Gastrocnemius medialis (tissue), 4 donors: ENCODE measurements at places on chromosomes 4 and X.

- DNase-seq: no peak
Observed at GRCh38 chrX:30572004-30572403, 5.6 kb downstream of the TASL start.

DNA sequence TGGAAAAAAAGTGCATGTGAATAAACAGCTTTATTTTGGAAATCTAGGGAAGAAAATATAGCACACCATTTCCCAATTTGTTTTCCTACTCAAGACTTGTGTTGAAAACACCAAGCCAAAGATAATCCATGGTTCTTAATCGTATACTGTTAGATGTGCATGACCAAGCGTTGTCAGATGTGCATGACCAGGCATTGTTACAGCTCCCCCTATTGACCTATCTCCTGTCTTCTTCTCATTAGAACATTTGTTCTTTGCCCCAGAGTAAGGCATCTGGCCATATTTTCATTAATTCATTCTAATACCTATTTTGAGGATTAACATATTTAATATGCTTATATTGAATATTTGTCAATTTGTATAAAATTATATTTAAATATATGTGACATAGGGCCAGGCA, 14.4 kb upstream of the VCX start:
- no peak for DNase-seq

DNA sequence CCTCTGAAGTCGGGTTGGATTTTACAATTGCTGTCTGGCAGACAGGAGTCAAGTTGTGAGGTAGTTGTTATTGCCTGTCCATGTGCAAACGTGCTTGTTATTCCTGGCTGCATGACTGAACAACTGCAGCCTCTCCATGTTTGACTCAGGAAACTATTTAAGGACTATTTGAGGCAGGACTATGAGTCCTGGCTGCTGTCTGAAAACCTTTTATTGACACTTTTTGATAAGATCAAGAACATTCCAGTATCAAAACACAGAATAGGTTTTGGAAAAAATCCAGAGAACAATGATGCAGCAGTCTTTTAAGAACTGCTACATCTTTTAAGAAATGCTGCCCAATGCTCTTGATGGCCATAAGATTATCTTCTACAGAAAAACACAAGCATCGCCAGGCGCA, 10.0 kb upstream of the SPRY1 start:
- DNase-seq: peak; percentile 41

GRCh38 chrX:50838820-50839600, 25.0 kb upstream of the SHROOM4 start:
- no peak for DNase-seq

- DNase-seq: no peak
Observed at GRCh38 chr4:39032218-39033085, at the start of gene TMEM156. TMEM156 (minus strand) TSS chr4:39032409; CDS start chr4:39032313, 96 bp downstream.

DNA sequence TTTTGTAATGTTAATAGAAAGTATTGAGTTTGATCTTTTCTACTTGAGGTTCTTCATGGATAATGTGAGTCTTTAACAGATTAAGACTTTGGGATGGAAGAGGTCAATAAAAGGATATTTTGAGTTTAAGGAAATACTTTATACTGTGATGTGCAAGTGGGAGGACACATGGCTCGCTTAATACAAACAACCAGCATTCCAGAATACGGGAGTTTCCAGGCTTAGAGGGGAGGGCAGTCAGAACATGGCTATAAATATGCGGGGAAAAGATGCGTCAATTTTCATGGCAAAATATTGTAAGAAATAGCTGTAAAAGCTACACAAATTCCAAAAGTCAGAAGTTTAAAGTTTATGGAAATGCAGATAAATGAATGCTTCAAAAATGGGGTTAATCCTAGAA, 192.3 kb downstream of the AASDH start:
- no peak for DNase-seq

GRCh38 chr4:122688529-122689140, 43.9 kb upstream of the BBS12 start:
- DNase-seq: no peak

DNA sequence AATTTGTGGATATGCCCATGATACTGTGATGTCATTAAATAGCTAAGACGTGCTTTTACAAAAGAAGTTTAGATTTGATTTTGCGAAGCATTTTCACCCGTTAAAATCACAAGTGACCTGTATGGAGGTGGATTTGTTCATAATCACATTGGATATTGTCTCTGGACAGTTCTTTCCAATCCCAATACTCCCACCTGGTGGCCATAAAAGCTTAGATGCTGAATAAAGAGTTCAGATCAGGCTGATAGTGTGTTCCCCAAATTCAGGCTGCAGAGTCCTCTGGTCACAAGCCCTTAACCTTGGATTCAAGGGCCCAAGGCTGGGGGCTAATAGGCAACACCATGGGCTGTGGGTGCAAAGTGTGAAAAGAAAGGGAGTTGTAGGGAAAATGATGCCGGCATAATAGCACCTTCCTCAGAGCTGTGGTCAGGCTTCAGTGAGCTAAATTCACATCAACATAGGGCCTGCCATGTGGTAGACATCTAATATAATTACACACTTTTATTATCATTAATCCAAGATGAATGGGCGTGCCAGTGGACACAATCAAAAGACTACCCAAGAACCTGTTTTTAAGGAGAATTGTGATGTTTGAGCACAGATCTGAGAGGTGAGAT, 28.1 kb downstream of the SMIM43 start:
- DNase-seq: no peak

- no peak for DNase-seq
Observed at GRCh38 chr4:76589872-76590797, 155.1 kb downstream of the SHROOM3 start.

- DNase-seq: no peak
Observed at GRCh38 chrX:19862634-19863211, 24.7 kb downstream of the SH3KBP1 start.

DNA sequence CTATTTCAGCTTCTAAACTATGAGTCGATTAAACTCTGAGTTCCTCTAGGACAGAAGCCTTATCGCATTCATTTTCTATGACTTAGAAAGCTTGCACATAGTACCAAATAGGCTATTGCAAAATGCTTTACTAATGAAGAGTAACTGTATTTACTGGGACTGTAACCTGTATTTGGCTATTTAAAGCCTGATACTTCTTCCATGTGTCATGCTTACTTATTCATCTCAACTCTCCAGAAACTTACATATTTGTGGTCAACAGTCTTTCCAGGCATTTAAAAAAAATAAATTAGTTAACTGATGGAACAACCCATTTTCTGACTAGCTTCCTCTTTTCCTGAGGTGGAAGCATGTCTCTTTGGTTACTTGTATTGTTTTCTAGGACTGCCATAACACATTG, 467.9 kb downstream of the PCDH11X start:
- DNase-seq: no peak

DNA sequence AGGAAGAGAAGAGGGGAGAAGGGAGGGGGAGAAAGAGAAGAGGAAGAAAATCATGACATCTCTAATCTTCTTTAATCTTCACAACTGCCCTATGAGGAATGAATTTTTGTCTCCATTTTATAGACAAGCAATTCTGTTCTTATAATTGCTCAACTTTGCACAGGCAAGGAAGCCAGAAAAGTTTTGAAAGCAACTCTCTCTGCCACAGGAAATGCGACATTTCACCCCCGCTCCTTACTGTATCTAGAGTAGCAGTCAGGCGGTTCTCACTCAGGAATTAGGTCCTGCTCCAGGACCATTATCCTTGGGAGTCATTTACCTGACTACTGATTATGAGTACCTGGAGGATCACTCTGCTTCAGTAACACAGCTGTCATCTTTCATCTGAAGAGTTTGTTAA, 69.2 kb upstream of the FAM9A start:
- no peak for DNase-seq

DNA sequence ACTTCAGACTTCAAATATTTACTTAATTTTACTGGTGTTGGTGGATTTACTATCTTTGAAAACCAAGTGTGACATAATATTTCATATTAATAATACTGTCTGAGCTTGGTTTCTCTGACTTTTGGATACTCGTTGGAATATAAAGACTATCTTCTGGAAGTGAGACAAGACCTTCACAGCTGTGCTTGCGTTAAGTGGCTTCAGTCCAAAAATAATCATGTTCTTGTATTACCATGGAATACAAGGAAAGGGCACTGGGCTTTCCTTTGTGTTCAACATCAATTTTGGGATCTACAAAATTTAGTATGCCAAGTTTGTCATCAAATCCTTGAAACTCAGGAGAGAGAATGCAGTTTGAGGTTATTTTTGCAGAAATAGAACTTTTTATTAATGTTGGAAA, 712.4 kb upstream of the LCORL start:
- no peak for DNase-seq

DNA sequence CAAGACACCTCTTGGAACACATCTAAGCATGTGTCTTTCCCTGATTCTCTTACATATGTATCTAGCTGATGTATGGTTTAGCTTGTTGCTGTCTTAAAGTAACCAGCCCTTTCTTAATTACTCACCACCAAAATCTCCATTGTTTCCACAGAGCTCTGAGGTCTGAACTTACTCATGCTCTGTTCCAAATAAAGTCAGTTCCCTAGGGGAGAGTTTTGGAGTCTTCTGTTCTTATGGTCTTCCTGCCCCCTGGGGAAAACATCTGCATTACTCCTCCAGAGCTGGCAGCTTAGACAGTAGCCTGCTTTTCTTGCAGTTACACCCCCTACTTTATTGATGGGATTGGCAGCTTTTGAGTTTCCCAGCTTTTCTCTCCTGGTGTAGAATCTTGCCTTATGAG, 125.8 kb downstream of the EDA start:
- DNase-seq: no peak
